ENCODE measurements at places on chromosomes 4 and X.

GRCh38 chr4:8050555-8051206 is 107.9 kb downstream of the ABLIM2 start:
- DNase-seq: no peak

DNA sequence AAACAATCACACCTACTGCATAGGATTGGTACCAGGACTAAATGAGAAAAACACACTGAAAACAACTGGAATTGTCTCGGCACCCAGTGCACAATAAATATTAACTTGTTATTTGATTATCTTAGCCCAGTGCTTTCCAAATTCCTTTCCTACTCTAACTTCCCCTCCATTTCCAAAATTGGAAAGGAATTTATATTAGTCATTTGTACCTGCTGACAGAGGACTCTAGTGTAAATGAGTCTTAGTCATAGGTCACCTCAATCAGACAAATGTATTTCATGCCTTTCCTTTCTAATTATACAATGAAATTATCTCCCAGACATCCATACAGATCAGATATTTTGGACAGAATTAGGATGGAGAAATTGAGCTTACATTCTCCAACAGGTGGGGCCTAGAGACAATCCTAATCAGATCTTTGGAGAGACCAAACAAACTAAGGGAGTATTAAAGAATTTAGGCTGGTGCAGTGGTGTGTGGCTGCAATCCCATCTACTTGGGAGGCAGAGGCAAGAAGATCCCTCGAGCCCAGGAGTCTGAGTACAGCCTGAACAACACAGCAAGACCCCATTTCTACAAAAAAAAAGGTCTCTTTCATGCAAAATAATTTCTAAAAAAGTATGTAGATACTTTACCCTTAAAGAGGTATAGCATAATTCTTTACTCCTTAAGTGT is 10.1 kb downstream of the SH3D19 start:
- no peak for DNase-seq

DNA sequence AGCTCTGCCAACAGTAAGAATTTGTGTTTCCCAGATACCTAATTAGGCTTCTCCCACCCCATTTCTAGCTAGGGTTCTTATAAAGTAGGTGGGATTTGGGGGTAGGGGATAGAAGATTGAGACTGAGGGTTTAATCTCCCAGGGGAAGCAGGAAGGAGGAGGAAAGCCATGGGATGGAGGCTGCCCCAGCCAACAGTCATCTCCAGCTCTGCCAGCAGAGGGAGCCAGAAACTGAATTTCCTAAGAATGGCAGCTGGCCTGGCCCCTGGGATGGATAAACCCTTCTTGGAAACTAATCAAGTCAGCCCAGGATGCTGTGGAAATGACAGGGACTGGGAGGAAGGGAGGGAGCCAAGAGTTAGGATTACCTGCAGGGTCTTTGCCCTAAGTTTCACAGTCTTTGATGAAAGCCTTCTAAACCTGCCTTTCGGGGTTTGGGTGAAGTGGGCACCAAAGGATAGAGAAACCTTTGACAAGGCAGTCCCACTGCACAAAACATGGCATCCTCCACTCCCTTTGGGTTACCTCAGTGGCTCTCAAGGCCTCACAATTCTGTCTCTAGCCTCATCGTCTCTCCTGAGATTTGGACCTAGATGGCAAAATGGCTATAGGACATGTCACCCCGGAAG is 6.7 kb upstream of the ERCC6L start:
- peak; percentile 19 for DNase-seq

- no peak for DNase-seq
Measured at GRCh38 chrX:24169211-24169610, 19.7 kb downstream of the ZFX start.

DNA sequence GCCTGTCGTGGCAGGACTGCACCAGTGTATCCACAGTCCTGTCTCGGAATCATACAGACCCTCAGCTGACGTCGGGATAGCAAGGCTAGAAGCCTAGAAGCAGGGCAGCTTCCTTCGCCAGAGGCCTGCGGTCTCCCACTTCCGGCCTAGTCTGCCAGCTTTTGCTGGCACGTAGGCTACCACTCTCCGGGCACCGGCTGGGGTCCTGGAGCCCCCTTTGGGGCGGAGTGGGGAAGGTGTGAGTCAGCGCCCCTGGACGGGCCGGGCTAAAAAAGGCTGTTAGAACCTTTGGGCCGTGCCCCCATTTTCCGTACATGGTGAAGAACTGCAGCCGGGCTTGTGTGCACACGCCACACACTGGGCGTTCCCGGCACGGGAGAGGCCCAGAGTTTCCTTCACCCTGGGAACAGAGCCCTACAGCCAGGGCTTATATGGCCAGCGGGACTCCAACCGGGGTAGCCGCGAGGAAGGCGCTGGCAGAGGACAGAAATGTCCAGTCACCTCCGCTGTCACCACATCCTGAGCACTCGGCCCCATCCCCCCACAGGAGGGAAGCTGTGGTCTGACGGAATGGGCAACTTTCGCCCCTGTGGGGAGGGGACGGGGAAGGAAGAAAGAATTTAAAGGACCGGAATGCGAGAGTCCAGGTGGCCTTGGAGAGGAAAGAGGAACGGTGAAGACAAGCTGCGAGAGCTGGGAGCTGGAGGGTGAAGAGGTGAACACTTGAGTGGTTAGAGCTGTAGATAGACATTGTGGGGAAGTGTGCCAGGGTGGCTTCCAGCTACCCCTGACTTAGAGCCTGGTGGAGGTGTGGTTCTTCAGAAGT is 4.6 kb downstream of the MAGIX start:
- peak; percentile 49 for DNase-seq

- no peak for DNase-seq
Measured at GRCh38 chr4:108350332-108350731, 181.6 kb upstream of the LEF1 start.

- DNase-seq: no peak
Measured at GRCh38 chr4:153579872-153580271, 104.2 kb upstream of the TLR2 start.

- no peak for DNase-seq
Measured at GRCh38 chrX:118272242-118272641, 73.7 kb upstream of the WDR44 start.

DNA sequence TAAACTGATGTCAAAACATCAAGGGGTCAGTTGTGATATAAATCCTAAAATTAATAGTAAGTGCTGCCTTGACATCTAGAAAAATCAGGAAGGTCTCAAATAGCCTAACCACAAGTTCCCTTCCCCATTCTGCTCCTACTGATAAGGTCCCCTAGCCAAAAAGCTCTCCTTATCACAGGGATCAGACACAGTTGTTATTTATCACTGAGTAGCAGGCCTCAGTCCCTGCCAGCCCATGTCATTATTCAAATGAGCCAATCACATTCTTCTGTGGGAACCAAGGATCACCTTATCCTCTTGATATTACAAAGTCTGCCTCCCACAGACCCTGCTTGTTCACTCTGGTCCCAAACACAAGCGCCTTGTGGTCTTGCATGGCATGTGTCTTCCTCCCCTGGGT is 23.3 kb upstream of the TMEM255A start:
- DNase-seq: no peak

DNA sequence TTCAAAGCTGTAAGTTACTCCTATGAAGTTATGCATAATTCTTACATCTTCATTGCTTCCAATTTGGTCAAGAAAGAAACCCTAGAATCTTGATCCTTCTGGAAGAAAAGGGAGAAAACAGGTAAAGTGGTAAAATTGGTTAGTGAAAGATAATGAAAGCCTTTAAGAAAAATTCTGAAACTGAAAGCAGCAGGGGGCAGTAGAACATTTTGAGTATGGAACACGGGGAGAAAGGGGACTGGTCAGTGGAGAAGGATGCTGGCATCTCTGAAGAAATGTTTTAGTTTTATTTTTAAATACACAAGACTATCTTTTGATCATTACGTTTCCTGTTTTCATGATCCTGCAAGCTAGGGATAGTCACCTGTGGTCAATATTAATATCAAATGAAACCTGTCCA is 54.3 kb downstream of the SLIT2 start:
- no peak for DNase-seq

DNA sequence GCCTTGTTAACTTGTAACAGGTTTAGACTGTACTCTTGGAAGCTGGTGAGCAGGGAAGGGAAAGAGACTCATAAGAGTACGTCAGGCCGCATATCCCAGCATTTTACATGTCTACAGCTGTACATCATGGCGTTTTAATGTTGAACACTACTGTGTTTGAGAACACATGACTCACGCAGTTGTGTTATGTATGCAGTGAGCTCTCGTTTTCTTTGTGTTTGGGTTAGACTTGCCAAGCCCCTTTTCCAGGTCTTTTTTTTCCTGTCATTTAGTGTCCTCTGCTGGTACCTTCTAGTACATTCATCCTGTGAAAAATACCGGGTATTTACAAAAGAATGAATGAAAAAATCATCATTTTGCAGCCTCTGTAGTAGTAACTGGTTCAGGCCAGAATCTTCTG is 35.3 kb downstream of the SMS start:
- DNase-seq: no peak

DNA sequence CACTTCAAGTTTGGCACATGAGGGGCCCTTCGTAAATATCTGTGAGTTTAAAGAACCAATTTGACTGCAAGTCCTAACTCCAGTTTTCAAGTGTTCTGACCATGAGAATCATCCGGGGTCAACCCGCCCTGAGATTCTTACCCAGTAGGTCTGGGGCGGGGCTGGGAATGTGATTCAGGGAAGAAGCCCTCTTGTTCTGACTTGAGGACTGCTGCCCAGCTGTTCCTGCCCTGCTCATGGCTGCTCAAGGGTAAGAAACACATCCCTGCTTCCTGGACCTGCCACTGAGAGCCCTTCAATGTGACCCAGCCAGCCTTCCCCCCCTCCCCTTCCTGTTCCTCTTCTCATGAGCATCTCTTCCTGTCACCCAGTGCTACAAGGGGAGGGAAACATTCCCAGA is 92.7 kb upstream of the PGRMC2 start:
- DNase-seq: no peak

- DNase-seq: no peak
Measured at GRCh38 chrX:145002771-145003170, 244.5 kb upstream of the SPANXN1 start.

GRCh38 chr4:60033826-60034225 is 1166.3 kb upstream of the ADGRL3 start:
- DNase-seq: no peak

DNA sequence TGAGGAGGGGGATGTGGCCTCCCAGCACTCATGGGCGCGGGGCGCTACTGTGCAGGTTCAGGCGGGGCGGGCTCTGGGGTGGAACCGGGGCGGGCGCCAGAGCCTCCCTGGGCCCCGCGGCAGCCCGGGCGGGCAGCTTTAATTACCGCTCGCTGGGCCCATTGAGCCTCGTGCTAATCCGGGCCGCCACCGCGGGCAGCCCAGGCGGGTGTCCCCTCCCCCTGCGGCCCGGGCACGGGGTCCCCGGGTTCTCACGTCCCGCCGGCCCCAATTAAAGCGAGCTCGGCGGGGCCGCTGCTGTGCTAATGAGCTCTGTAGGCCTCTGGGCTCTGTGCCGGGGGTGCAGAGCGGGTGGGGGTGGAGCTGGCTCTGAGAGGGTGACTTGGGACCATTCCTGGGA is 22.8 kb upstream of the FGFR3 start:
- DNase-seq: no peak

- no peak for DNase-seq
Measured at GRCh38 chr4:162659716-162660115, 495.9 kb upstream of the FSTL5 start.

DNA sequence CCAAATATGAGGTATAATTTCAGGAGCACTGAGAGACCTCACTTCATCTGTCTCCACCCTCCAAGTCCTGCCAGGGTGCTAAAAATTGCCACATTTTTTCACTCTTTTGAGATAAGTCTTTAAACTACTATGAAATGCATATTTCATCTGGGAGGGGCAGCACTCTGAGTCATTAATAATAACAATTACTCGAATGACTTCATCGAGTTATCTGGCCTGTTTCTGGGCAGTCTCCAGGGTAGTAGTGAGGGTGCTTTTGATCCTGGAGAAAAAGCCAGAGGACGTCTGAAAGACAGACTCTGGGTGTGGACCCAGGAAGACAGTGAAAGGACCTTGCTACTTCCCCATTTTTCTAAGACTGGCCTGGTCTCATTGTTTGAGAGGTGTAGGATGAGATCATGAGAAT is 42.3 kb upstream of the SRD5A3 start:
- DNase-seq: no peak

DNA sequence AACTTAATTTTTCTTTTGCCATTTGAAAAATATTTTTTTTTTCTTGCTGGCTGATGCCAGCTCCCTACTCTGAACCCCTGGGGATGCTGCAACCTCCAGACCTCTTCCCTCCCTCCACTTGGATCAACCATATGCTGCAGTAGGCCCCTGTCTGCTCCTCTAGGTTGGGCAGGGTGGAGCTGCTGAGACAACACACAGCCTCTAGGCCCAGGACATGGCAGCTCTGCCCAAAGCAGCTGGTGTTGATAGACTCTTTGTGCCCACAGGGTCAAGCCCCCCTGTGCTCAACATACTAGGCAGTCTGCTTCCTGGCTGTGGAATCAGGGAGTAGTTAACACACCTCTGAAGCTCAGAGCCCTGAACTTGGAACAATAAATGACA is 19.9 kb upstream of the CLNK start:
- DNase-seq: no peak
